Stimulated activated CD4-positive, alpha-beta T cell treated with anti-CD3 and anti-CD28 coated beads, Interleukin-1b, Interleukin-23, amount 100 ng/mL, for 4 hours (primary cell): ENCODE measurements at places on chromosomes 16 and 17.

DNA sequence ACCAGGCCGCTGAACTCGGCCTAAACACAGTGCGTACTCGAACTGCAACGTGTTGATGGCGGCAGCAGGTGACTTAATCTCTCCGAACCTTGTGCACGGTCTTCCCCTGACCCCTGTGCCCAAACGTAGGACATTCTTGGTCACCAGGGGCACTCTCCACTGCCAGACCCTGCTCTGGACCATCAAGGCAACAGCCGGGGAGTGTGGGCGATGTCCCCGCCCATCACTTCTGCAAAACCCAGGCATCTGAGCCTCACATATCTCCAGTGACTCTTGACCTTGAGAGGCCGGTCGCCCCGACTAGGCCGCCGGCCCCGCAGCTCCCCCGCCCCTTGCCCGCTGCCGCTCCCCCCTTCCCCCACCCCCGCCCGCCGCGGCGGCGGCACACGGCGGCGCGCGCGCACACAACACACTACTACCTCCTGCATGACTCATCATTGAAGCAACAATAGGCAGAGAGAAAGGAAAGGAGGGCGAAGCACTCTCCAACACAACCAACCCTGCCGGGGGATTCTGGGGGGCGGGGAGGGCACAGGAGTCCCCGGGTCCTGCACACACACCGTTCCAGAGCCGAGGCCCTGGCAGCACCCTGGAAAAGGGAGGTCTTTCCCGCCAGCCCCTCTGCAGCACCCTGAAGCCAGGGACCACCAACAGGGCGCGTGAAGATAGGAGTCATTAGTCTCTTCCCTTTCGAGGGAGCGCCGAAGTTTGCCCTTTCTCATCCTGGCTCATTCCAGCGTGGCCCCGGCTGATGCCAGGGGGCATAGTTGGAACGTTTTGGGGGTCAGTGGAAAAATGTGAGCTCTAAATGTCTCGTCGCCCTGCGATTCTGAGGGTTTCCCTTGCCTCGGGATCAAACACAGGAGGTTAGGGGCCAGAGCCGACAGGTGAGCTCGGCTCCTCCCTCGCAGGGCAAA is 1.9 kb downstream of the MNT start:
- peak; percentile 53 for DNase-seq

DNA sequence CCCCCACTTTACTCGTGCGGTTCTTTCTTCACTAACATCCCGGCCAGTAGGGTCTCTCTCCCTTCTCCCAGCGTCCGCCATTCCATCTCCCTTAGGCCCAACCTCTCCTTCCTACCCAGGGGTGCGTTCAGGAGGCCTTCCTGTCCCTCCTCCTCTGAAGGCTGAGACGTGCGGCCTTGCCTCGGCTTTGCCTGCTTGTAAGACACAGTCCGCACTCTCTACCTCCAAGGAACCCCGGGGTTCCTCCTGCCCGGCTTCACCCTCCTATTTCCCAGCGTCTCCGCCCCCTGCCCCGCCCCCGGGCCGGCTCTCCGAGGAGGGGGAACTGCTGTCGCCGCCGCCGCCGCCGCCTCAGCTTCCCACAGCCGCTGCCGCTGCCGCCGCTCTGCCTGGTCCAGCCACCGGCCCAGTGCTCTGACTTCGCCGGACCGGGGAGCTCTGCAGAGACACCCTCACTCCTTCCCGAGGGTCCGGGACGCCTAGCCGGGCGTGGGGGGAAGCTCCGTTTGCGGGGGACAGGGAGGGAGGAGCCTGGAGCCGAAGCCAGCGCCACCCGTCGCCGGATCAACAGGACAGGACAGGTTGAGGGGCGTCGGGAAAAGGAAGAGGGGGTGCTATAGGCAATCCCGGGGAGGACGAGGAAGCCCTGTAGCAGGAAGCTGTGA is 1.2 kb upstream of the FGF11 start:
- peak; percentile 69 for DNase-seq

DNA sequence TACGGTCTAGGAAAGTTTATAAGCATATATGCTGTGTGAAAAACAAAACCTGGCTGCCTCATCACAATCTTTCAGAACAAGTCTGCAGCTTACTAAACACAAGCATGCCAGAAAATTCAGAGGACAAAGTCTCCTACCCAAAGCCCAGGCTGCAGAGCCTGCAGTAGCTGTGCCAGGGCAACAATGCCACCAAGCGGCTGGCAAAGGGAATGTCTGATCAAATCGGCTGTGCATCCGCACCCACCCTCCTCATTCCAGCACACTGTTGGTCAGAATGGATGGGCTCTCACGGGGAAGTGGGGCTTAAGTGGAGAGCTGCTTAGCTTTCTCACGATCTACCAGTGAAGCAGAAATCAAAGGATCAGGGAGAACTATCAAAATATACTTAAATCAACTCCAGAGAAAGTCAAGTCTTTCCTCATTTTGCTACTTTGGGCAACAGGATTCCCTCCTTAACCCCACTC is 73.5 kb downstream of the CYTH1 start:
- peak; percentile 57 for DNase-seq

DNA sequence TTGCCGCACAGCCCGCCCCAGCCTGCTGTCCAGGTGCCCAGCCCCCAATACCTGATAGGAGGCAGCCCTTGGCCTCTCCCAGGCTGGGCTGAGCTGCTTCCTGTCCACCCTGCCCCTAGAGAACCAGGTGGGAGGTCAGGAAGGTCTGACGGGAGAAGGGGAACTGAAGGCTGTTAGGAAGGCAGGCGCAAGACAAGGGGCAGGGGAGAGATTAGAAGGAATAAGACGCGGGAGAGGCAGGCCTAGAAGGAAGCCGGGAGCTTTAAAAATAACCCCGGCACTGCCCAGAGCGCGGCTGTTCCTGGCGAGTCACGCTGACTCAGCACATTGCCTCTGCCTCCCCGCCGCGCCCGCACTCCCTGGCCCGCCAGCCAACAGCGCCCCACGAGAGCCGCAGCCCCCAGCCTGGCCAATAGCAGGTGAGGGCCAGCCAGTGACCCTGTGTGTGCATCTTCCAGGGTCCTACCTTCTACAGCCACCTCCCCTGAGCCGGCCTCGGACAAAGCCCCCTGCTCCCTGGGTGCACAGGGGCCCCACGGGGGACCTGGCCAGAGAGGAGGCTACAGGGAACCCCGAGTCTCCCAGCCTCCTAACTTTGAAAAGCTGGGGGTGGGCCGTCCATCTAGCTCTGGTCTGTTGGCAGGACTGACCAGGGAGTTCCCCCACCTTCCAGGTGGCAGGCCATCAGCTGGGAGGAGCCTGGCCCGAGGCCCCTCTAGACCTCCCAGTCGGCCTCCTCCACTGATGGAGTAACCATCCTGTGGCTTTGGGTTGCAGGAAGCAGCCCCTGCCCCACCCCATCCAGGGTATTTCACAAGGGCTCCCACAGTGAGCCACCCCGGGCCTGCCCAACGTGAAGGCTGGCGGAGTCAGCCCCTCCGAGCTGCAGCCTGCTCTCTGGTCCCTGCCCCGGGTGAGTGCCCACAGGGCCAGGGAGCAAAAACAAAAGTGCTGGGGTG is 4.0 kb downstream of the MAFG start:
- DNase-seq, result no peak

DNA sequence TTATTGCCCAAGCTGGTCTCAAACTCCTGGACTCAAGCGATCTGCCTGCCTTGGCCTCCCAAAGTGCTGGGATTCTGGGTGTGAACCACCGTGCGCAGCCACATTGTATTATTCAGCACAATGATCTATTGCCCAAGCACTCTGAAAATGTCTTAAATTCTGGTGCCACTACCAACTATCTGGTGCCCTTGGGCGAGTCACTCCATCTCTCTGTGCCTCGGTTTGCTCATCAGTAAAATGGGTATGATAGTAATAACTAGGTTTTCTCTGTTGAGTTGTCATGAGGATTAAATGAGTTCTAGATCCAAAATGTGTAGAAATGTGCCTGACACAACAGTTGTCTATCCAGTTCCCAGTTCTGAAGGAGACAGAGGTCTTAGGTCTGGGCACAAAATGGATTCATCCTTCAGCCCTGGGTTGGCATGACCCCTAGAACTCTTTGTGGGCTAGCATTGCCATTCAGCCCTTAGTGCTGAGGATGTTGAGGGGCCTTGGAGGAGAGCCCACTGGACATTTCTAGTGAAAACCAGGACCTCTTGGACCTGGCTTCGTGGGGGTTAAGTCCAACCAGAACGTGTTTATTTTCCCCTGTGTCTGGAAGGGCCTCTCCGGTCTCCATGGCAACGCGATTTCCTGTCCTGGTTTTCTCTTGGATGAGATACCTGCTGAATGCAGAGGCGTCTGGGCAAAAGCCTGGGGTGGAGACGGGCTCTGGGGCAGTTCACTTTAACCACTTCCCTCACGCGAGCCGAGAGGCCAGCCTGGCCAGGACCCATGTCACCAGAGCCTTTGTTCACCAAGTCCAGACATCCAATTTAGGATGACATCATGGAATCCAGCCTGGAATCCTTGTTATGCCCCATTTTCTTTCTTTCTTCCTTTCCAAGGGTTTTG is 43.7 kb upstream of the TNRC6A start:
- no peak for DNase-seq

DNA sequence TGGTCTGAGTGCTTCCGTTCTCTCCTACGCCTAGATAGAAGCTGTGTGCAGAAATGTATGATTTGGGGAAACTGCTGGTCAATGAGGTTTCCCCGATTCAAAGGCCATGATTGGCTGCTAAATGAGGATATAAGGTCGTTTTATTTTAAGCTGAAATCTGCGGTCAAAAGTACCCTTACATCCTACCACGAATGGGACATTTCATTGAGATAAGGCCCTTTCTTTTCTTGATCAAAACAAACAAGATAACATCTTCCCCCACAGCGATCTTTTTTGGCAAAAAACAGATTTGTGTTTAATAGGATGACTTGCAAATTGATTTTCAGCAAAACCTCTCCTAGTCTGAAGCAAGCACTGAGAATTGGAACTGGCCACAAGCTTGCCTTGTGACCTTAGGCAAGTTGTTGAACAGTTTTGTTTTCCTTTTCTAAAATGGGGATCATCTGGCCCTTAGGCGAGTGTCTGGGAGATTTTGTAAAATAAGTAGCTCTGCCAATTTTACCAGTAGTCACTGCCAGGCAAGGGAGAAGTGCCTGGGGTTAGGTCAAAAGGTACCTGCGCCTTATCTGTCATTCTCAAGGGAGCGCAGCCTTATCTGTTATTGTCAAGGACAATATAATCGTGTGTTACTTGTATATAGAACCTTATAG is 635 bp downstream of the SCPEP1 start:
- no peak for DNase-seq

- peak; percentile 21 for DNase-seq
These were observed 697 bp downstream of the NOL11 start for GRCh38 chr17:67718325-67718941.

DNA sequence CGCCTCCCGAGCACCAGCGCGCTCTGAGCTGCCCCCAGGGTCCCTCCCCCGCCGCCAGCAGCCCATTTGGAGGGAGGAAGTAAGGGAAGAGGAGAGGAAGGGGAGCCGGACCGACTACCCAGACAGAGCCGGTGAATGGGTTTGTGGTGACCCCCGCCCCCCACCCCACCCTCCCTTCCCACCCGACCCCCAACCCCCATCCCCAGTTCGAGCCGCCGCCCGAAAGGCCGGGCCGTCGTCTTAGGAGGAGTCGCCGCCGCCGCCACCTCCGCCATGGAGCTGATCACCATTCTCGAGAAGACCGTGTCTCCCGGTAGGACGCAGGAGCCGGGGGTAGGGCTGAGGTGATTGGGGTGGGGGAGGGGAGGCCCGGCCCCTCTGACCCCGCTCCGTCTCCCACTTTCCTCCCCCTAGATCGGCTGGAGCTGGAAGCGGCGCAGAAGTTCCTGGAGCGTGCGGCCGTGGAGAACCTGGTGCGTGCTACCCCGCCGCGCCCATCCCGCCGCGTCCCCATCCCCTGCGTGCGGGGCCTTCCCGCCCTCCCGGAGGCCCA is 329 bp downstream of the KPNB1 start:
- no peak for DNase-seq

DNA sequence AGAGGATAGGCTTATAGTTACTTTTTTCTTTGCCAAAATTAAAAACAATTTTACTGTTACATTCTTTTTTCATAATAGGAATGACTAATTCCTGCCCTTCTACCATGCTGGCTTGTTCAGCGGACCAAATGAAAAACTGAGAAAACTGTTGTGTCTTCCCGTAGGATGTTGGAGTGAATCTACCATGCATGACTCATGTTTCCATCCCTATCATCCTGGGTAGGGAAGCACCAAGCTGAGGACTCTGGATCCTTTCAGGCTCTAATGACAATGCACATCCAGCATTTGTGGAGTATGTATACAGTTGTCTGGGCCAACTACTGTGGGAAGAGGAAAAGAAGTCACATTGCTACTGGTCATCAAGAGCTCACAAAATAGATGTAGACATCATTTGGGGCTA is 41.1 kb upstream of the DHX8 start:
- no peak for DNase-seq
